K562 (cell line): ENCODE measurements at places on chromosomes 16 and 17. TPM values are rescaled to one million over a fixed set of nuclear protein-coding genes. Genes with fewer than 3 reads are reported as not detected.

DNA sequence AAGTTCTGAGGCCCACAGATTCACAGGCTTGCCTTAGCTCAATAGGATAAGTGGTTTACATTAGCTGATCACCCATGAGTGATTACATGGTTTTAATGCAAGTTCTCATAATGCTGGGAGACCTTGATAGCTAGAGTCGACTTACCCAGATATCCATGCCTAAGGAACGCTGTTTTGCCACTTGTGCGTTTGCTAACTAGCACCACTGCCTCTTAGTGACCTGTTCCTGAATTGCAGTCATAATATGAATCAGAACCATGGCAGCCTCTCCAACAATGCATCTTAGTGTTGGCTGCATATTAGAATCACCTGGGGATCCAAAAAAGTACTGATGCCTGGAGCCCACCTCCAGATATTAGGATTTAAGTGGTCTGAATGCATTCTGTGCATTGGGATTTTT is 251.1 kb upstream of the CDH5 start:
- DNase-seq: peak; percentile 12

GRCh38 chr16:6771956-6772355 is 560.7 kb upstream of the RBFOX1 start:
- no peak for DNase-seq

- no peak for DNase-seq
These were observed 196.6 kb downstream of the RBFOX3 start for GRCh38 chr17:79414063-79414792.

C16orf86 gene
- 0.74 and 0.76 TPM in 2 replicates for polyA plus RNA-seq

- peak; percentile 21 for DNase-seq
These were observed 88.2 kb upstream of the HAS3 start for GRCh38 chr16:69017036-69017783.

DNA sequence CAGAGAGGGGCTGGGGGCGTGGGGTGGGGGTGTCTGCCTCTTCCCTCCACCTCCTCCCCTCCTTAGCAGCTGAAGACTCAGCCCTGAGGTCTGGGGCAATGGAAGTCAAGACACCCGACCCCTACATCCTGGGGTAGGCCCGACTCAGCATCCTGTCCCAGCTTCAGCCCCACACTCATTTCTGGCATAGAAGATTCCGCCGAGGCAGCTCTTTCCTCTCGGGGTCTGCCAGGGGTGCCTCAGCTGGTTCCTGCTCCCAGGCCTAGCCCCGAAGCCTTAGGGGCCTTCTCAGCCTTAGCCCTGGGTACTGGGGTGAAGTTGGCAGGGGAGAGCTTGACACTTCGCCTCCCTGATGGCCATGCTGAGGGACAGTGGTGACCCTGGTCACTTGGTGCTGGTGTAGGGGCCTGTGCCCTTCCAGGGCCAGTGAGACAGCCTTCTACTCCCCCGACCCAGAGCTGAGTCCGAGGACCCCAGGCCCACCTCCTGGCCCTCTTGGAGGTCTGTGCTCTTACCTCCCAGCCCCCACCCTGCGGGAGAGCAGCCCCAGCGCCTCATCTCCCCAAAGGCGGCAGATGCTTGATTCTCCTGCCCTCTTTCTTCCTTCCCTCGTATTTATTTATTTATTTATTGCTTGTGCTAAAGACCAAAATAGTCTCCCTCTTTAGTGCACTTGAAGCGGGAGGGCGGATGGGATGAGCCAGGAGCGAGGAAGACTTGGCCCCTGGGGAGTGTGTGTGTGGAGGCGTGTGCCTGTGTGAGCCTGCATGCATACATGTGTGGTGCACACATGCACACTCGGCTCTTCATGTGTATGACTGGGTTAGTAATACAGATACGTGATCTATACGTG is 42.5 kb downstream of the KCNJ12 start:
- no peak for DNase-seq

HID1 gene
- polyA plus RNA-seq: 1.1 and 2.1 TPM in 2 replicates

KIF2B gene
- not detected in 2 replicates for polyA plus RNA-seq

- DNase-seq: no peak
These were observed 34.2 kb upstream of the IRX3 start for GRCh38 chr16:54320697-54321340.

- DNase-seq: peak; percentile 38
These were observed 126.9 kb downstream of the PARN start for GRCh38 chr16:14502932-14503741.

DNA sequence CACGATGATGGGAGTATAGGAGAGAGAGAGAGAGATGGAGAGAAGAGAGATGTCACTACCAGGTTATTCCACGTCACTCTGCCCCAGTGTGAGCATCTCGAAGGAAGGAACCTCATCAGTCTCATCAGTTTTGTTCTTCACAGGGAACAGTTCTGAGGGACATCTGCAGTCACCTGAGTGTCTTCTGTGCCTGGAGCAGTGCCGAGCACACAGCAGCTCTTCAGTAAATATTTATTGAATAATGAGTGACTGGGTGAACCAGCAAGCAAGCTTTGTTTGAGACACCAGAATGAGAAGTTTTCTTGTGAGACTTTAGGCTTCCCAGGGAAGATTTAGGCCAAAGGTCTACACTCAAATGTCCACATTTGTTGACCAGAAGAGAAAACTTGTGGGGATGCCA is 142.4 kb upstream of the IRX3 start:
- no peak for DNase-seq

CTRB1 gene
- polyA plus RNA-seq: not detected in 2 replicates

CAVIN1 gene
- 72.9 and 92.8 TPM in 2 replicates for polyA plus RNA-seq

DNA sequence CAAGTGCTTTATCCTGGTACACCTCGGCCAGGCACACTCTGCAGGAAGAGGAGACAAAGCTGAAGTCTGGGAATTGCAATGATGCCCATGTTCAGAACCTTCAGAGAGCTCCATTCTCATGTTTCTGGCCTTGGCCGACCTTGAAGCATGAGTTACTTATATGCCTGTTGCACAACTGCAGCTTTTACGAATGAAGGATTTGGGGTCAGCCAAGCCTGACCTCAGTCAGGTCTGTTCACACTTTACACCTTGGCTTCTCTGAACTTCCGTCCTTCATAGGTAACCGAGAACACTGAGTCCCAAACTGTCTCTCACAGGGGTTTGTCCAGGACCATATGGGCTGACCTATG is 66.7 kb downstream of the GTF3C1 start:
- DNase-seq: no peak

GRCh38 chr16:51734220-51734619 is 583.1 kb upstream of the SALL1 start:
- DNase-seq: no peak

PITPNM3 gene
- polyA plus RNA-seq: 0.32 and 0.53 TPM in 2 replicates

VPS4A gene
- polyA plus RNA-seq: 37.4 and 40.6 TPM in 2 replicates

KLHL10 gene
- polyA plus RNA-seq: not detected in 2 replicates
